Vagina (tissue), 2 donors: ENCODE measurements at places on chromosomes 13 and 19.

GRCh38 chr13:113912596-113912995, 48.7 kb upstream of the GAS6 start:
- no peaks in the 10 kb centered on the region for H3K27me3 ChIP-seq
- DNase-seq = no peak
- peaks cover 23% of the 10 kb centered on the region for H3K4me1 ChIP-seq

DNA sequence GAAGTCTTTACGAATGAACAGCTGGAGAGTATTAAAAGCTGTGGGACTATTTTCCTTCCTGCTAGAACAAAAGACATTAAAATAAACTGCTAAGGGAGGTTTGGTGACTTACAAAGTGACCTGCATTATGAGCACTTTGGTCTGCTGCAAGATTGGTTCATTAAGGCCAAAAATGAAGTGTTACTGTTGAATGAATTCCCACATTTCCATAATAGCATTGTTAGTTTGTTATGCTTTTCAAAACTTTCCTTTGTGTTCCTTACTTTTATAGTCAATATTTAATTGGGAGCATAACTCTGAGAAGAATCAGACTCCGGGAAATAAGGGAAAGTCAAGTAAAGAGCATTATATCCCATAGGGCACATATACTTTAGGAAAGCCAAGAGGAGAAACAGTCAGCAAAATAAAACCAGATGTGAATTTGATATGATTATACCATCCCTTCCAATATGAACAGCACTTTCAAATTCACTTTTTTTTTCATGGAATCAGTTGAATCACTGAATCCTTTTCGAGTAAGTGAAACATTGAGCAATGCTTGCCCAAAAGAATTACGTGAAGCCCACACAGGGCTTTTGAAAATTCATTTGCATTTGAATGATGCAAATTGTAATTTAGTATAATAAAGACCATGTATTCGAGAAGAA, 112.6 kb downstream of the KCTD12 start:
- H3K4me1 ChIP-seq = peaks cover 13% of the 10 kb centered on the region
- no peaks in the 10 kb centered on the region for H3K36me3 ChIP-seq
- no peak overlapping the region for H3K4me3 ChIP-seq
- H3K27me3 ChIP-seq = no peaks in the 10 kb centered on the region

DNA sequence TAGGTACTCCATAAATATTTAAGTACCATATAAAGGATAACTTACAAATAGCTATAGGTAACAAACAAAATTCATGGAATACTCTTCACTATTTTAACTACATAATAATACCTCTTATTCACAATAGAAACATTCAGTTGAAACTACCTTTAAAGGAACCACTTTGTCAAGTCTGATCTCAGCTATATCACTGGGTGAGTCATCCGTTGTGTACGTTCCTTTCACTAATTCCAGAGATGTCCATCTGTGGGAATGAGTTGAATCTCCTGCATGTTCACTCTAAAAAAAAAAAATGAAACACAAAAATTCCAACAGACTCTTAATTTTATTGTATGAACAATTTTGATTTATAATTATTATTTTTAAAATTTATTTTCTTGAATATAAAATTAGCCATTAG, 149.4 kb upstream of the FBXL3 start:
- DNase-seq = no peak
- no peaks in the 10 kb centered on the region for H3K27me3 ChIP-seq
- no peak overlapping the region for H3K4me3 ChIP-seq
- no peaks in the 10 kb centered on the region for H3K4me1 ChIP-seq
- peaks cover 86% of the 10 kb centered on the region for H3K36me3 ChIP-seq

DNA sequence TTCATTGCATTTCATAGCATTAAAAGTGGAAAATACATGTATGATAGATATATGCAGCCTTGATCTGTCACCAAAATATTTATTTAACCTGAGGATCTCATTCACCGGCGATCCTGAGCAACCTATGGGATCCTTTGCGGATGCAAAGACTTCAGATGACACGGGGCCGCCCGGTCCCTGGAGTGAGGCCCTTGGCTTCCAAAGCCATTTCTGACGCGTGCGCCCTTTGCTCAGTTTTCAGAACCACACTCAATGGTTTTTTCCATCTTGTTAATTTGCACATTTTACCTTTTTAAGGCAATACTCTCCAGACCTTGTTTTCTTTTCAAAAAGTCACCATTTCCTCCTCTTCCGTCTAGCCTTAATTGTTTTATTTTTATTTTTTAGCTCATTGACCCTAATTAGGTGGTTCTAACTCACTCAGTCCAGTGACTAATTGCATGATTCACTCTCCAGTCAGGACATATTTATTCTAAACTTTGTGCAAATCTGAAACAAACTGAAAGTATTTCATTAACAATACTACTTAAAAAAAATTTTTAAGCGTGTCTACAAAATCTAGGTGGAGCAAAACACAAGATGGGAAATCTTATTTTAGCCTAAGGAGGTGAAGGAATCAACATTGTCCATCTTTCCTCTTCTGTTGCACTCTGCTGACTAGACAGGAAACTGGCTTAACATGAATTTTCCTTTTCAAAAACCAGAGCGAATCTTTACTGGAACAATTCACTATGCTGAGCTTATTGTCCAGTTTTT, 47.9 kb downstream of the COL4A1 start:
- no peaks in the 10 kb centered on the region for H3K36me3 ChIP-seq
- H3K4me3 ChIP-seq = no peak overlapping the region
- no peak for DNase-seq
- peak overlapping the region; percentile 3 for H3K27ac ChIP-seq
- H3K4me1 ChIP-seq = peaks cover 53% of the 10 kb centered on the region
- H3K27me3 ChIP-seq = no peaks in the 10 kb centered on the region

- DNase-seq = no peak
- no peak overlapping the region for H3K4me3 ChIP-seq
- no peaks in the 10 kb centered on the region for H3K4me1 ChIP-seq
- H3K36me3 ChIP-seq = no peaks in the 10 kb centered on the region
- H3K27me3 ChIP-seq = no peaks in the 10 kb centered on the region
- no peak overlapping the region for H3K27ac ChIP-seq
Observed at GRCh38 chr19:6945733-6946132, 58.4 kb downstream of the ADGRE1 start.

- no peak overlapping the region for H3K4me3 ChIP-seq
- no peak for DNase-seq
- no peaks in the 10 kb centered on the region for H3K36me3 ChIP-seq
Observed at GRCh38 chr13:112465251-112466131, 89.3 kb downstream of the SPACA7 start.

DNA sequence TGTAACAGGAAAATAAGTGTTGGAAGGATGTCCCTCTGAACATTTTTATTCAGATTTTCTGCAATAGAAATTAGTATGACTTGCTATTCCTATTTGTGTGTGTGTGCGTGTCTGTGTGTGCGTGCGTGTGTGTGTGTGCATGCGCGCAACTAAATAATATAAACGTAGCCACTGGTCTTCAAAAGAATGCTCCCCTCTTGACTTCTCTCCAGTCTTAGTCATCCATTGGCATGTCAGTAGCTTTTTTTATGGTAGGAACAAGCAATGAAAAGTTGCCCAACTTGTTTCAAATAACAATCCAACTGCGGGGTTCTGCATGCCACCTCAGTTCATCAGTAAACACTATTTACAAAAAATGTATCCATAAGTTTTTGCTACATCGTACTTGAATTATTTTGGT, 249.6 kb downstream of the GPC6 start:
- H3K4me1 ChIP-seq = no peaks in the 10 kb centered on the region
- no peak for DNase-seq
- no peaks in the 10 kb centered on the region for H3K36me3 ChIP-seq
- no peak overlapping the region for H3K27ac ChIP-seq
- no peak overlapping the region for H3K4me3 ChIP-seq
- no peaks in the 10 kb centered on the region for H3K27me3 ChIP-seq

GRCh38 chr19:7641290-7642276, 4.7 kb downstream of the STXBP2 start:
- no peak overlapping the region for H3K27ac ChIP-seq
- peaks cover 8% of the 10 kb centered on the region for H3K27me3 ChIP-seq
- no peaks in the 10 kb centered on the region for H3K36me3 ChIP-seq
- H3K4me3 ChIP-seq = no peak overlapping the region
- peaks cover 6% of the 10 kb centered on the region for H3K4me1 ChIP-seq

- H3K4me1 ChIP-seq = no peaks in the 10 kb centered on the region
- H3K36me3 ChIP-seq = no peaks in the 10 kb centered on the region
- no peak overlapping the region for H3K4me3 ChIP-seq
- no peaks in the 10 kb centered on the region for H3K27me3 ChIP-seq
- no peak for DNase-seq
Observed at GRCh38 chr13:44197791-44198770, 175.5 kb upstream of the SERP2 start.

DNA sequence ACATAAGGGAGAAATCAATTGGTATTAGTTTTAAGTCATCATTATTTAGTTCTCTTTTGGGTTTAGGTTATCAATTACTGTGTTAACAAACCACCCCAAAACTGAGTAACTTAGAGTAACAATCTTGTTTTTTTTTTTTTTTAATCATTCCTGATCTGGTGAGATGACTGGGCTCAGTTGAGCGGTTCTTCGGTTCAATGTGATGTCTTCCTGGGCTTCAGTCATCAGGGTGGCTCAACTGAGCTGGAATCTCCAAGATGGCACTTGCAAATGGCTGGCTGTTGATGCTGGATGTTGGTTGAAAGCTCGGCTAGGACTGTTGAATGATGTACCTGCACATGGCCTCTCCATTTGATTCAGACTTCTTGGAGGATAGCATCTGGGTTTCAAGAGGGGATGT, 3.2 kb upstream of the TARM1 start:
- H3K4me3 ChIP-seq = no peak overlapping the region
- H3K4me1 ChIP-seq = no peaks in the 10 kb centered on the region
- no peak for DNase-seq
- H3K27me3 ChIP-seq = no peaks in the 10 kb centered on the region

DNA sequence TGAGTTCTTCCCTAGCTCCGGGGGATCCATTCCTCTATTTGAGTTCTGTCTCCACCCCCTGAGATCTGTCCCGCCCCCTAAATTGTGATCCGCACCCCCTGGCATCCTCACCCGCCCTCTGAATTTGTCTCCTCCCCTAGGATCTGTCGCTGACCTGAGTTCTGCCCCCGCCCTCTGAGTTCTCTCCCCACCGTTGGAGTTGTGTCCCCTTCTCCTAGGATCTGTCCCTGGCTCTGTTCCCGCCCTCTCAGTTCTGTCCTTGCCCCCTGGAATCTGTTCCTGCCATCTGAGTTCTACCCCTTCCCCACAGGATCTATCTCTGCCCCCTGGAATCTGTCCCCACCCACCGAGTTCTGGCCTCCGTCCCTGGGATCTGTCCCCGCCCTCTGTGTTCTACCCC, 1.0 kb upstream of the SLC17A7 start:
- peak overlapping the region; percentile 83 for H3K27ac ChIP-seq
- H3K4me1 ChIP-seq = peaks cover 26% of the 10 kb centered on the region
- DNase-seq = no peak

DNA sequence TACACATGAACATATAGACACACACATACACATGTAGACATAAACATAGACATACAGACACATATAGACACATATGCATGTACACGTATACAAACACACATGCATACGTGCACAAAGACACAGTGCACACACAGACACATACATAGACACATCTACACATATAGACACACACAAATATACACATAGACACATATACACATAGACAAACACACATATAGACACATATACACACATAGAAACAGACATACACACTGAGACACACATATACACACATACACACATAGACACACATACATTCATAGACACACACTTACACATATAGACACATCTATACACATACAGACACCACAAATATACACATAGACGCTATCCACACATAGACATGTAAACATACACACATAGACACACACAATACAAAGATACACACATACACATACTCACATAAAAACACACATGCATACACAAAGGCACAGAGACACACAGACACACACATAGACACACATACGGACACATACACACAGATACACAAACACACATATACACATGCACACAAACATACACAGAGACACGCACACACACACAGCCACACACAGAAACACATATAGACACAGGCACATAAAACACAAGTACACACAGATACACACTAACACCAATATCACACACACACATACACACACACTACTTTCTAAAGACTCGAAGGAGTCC, 254.0 kb downstream of the TSHZ3 start:
- H3K27me3 ChIP-seq = no peaks in the 10 kb centered on the region
- H3K27ac ChIP-seq = no peak overlapping the region
- no peaks in the 10 kb centered on the region for H3K4me1 ChIP-seq

- no peak for DNase-seq
- no peaks in the 10 kb centered on the region for H3K27me3 ChIP-seq
- H3K4me3 ChIP-seq = no peak overlapping the region
- H3K36me3 ChIP-seq = no peaks in the 10 kb centered on the region
Observed at GRCh38 chr13:26656919-26657318, 99.4 kb downstream of the WASF3 start.

GRCh38 chr13:95882121-95882520, 171.1 kb downstream of the UGGT2 start:
- no peaks in the 10 kb centered on the region for H3K27me3 ChIP-seq
- H3K36me3 ChIP-seq = no peaks in the 10 kb centered on the region
- H3K4me1 ChIP-seq = no peaks in the 10 kb centered on the region

DNA sequence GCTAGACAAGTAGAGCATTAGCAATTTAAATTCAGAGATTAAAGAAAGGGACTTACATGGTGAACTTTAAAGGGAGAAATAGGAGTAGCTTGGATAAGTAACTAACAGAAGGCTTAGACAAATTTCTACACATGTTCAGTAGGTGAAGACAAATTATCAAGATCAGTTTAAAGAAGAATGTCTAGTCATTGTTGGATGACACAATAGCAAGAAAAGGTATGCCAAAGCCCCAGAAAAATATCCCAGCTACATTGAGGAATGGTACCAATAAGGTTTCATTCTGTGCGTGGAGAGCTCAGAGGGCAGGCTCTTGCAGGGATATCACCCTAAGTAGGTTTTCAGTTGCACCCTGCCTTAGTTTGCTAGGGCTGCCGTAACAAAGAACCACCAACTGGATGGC, 3.5 kb upstream of the STK24 start:
- H3K27me3 ChIP-seq = no peaks in the 10 kb centered on the region
- no peak overlapping the region for H3K4me3 ChIP-seq
- no peak overlapping the region for H3K27ac ChIP-seq
- no peaks in the 10 kb centered on the region for H3K36me3 ChIP-seq
- no peak for DNase-seq

GRCh38 chr13:45468635-45469034, 3.9 kb downstream of the COG3 start:
- no peak for DNase-seq
- peaks cover 53% of the 10 kb centered on the region for H3K4me1 ChIP-seq
- no peaks in the 10 kb centered on the region for H3K36me3 ChIP-seq
